ENCODE measurements at places on chromosomes 7 and 10.

DNA sequence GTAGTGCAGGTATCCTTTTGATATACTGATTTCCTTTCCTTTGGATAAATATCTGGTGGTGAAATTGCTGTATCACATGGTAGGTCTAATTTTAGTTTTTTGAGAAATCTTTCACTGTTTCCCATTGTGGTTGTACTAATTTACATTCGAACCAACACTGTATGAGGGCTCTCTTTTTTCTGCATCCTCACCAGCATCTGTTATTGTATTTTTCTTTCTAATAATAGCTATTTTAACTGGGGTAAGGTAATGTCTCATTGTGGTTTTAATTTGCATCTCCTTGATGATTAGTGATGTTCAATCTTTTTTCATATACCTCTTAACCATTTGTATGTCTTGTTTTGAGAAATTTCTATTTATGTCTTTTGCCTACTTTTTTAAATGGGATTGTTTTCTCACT, 335.4 kb upstream of the MTPN start:
- DNase-seq: no peak

DNA sequence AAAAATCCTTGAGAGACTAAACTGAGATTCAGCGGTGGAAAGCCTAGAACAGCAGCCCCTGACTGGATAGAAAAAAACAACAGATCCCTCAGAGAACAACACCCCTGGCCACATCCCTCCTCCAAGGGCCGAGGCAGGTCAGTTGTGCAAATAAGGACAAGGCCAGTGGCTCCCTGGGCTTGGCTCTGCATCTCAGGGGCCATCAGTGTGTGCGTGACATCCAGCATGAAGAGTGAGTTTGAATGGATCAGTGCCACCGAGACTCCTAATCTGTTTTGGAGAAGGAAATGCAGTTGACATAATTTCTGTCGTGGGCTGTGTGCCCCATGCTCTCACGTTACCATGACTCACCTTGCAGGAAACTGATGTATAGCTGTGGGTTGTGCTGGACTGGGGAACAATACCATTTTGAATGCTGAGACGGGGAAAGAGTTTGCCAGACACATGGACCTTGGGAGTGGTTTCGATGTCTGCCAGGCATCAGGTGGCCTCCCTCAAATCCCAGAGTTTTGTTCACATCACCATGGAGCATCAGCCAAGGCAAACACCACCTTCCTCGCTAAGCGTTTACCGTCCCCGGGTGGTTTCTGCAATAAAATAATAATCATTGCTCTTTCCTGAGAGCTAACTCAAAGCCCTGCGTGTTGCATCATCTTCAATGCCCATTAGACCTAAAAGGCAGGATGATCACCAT, 153.2 kb upstream of the FZD8 start:
- DNase-seq: no peak

- DNase-seq: no peak
These were observed 52.2 kb downstream of the STEAP1B start for GRCh38 chr7:22447762-22448161.

DNA sequence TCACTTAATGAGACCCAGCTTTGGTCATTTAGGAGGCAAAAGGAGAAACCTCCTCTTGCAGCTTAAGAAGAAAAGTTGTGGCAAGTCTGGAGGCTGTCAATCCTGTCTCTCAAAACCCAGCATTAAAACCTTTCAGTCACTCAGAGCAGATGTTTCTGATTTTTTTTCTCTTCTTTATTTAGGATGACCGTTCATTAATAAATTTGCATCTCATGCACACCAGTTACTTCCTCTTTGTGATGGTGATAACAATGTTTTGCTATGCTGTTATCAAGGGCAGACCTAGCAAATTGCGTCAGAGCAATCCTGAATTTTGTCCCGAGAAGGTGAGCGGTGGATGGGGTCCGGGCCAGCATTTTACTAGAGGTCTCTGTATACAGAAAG, 32.0 kb downstream of the TMEM248 start:
- no peak for DNase-seq

DNA sequence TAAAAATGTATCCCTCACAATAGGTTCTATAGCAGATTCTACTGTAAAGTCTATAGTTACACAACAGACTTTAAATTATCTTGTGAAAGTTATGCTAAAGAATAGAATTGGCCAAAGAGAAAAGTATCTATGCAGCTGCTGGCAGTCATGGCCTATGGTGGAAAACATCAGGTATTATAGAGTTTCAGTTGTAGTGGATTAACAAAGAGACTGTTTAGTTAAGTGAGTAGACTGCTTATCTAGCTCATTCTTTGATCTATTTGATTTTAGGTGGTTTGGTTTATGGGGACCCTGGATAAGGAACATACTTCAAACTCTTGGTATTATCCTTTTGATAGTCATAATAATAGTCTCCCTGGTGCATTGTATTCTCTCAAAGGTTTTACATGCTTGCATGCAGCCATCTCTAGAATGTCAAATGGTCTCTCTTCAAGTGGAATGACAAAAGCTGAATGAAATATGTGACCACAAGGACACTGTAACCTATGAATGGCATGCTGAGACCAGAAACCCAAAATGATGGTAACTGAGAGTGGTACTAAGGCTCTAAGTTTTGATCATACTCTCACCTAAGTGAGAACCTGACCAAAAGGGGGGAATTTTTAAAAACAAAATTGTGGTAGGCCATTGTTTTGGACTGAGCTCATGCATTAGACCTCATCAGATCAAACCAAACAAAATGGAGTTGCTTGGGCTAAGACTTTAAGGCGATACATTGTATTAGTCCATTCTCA, 54.9 kb upstream of the NAMPT start:
- no peak for DNase-seq

GRCh38 chr10:3631701-3632330, 153.2 kb downstream of the KLF6 start:
- no peak for DNase-seq

DNA sequence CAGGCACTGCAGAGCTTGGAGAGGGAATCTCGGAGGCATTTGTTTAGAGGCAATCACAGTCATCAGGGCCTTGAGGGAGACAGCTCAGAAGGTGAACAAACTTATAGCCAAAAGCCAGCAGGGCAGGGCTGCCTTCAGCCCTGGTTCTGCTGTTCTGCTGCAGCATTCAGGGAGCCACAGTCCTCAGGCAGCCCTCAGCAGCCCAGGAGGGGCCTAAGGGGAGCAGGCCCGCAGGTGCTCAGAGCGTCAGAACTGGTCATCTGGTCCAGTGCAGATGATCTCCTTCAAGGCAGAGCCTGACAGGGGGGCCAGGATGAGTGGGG, 84.7 kb downstream of the ARHGAP22 start:
- no peak for DNase-seq

- DNase-seq: no peak
These were observed 180.9 kb downstream of the CDK14 start for GRCh38 chr7:90777041-90777440.

- no peak for DNase-seq
These were observed 116.2 kb upstream of the MKX start for GRCh38 chr10:27861781-27862180.

DNA sequence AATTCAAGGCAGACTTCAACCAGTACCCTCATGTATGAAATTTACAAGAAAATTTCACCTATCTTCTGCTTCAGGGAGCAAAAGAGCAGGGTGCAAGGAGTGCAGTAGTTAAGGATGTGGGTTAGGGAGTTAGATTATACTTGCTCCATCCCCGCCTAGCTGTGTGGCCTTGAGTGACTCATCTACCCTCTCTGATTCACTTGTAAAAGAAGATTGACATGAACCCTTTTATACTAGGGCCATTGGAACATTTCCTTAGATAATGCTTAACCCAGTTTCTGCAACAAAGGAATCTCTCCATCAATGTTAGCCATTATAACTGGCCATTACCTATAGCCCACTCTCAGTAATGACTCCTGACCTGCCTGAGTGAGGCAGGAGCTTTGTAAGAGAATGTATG, 10.2 kb upstream of the HSPA12A start:
- no peak for DNase-seq

DNA sequence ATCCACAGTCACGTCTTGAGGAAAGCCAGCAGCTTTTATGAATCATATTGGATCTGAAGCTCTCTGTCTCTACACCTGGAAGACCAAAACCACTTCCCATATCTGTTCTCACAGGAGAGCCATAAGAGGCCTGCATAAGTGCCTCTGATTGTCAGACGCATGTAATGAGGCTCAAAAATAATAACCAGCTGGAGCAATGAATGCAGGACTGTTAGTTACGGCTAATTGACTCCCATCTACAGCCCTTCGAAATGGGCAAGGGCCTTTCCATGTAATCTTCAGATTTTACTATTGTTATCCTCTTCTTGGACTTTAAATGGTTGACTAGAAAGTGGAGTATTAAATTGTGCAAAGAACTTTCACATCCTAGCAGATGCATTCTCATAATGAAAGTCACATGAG, 4.4 kb upstream of the SEMA3C start:
- peak; percentile 88 for DNase-seq

DNA sequence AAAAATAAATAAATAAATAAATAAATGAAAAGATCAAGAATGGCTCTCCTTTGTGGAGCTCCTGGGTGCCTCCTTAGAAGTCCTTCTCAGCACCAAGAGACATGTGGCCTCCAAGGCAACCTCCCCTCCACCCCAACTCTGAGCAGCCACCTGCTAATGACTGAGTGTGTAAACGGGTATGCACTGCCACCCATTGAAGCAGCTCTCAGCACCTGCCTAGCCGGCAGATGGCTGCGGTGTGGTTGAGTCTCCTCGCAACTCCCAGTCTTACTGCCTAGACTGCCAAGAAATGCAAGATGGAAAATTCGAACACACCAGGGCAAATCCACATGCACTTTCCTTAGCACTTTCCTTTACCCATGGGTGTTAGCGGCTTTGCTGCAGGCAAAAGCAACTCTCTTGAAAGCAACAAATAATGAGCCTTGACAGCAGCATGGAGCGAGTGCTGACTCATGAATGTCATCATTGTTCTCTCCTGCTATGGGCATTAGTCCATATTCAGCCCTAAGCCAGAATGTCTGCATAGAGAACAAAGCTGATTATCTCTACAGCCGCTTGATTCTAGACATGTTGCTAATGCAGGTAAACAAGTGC, 913.9 kb upstream of the AUTS2 start:
- peak; percentile 92 for DNase-seq

DNA sequence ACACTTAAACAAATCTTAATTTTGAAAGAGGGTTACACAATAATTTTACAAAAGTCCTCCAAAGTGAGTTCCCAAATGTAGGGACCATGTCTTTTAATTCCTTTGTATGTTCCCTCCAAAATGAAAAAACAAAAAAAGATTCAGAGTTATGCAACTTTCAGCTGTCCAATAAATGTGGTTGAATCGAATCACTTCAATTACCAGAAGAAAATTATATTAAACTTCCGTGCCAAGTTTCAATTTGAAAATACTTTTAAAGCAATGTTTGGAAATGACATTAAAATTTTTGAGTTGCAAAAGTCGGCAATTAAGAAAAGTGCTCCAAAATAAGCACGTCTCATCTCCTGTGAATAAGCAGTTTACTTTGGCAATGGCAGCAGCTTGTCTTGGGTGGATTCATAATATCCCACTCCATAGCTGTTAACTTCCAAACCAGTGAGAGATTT, 60.3 kb upstream of the C1GALT1 start:
- DNase-seq: no peak

DNA sequence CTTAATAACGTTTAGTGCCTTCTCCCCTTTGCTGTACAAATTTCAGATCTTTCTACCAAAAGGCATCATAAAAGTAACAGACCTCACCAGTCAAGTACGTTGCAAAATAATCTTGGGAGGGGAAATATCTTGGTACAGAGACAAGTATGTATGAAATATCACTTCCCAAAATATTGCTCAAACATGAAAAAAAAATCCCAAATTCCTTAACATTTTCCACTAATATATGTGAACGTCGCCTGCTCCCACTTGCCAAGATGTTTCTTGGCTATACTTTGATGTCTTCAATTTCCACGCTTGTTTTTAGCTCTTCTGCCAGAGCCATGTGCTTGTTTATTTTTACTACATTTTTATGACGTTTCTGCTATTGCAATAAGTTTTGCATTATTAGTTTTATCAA, 223.5 kb downstream of the PLXNA4 start:
- DNase-seq: no peak

DNA sequence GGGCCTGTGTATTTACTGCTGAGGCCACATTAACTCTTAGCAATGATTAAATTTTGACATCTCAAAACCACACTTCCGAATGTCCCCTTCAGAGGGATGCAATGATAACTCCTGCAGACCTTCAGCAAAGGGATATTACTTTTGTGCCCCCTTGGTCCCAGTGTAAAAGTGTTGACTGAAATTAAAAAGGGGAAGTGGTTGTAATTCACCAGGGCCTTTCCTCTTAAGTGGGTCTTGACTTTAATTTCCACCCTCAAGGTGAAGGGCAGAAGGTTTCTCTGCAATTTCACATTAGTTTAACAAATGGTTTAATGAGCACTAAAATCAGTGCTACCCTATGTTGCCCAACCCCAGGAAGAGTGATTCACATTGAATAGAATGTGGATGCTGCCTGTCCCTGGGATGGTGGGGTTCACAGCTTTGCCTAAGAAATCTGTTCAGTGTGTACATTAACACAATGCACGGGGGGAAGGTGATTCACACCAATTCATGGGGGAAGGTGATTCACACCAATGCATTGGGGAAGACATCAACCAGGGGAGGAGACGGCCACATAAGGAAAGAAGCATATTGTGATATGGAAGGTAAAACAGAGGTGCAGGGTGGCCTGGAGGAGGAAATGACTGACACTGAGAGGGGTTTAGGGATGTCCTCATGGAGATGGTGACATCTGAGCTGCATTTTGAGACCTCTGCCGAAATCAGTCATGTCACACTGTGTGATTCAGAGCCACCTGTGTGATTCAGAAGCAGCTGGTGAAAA, 19.4 kb upstream of the TNS3 start:
- DNase-seq: no peak

DNA sequence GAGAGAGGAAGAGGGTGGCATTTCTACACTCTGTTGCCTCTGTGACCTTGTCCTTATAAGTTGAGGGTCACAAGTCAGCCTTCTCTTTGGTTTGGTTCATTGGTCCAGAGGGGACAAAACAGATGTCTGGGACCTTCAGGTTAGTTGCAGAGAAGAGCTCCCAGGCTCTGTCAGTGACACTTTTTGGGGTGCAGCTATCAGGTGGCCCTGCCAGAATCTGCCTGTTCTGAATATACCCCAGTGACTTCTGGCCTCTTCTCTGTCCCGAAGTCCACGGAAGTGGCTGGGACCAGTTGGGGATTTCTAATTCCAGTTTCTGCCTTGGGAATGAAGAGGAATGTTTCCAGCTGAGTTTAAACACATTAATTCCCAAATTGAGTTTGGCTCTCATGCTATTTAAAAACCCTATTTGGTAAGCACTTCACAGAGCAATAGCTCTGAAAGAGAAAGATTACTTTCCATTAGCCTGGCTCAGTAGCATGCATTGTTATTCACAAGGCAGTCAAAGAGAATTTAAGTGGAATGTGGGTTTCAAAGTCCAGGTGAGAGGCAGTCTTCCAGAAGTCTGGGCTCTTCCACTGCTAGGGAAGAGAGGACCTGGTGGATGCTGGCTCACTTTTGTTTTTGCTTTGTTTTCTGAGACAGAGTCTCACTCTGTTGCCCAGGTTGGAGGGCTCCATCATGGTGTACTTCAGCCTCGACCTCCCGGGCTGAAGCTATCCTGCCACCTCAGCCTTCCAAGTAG, 237.8 kb upstream of the GALNT17 start:
- no peak for DNase-seq

All from NCI-H2171 treated with DMSO at 0.1 percent for 48 hours (cell line).